Left lung (tissue), 14 donors: ENCODE measurements at places on chromosomes 7 and 10. TPM values are rescaled to one million over a fixed set of nuclear protein-coding genes. Genes with fewer than 3 reads are reported as not detected.

Gene CREB5
- polyA plus RNA-seq = 18.6 TPM

Gene CELF2
- 65.6 TPM for polyA plus RNA-seq

Gene GDF2
- 0.24 TPM for polyA plus RNA-seq

Gene LBX1
- polyA plus RNA-seq = 0.75 TPM

Gene SYT15B
- 9.3 TPM for polyA plus RNA-seq

Gene SUV39H2
- polyA plus RNA-seq = 15.7 TPM

Gene LDB3
- polyA plus RNA-seq = 1.2 TPM

Gene CREM
- 33.8 TPM for polyA plus RNA-seq

Gene HPS1
- 40.1 TPM for polyA plus RNA-seq

Gene TMEM139
- 8.1 TPM for polyA plus RNA-seq

Gene ZNF775
- 5.4 TPM for polyA plus RNA-seq

- DNase-seq = peak; percentile 71
Observed at GRCh38 chr10:63798599-63799498, 277.6 kb downstream of the REEP3 start.

- no peak for DNase-seq
Observed at GRCh38 chr10:29214551-29214950, 74.3 kb upstream of the LYZL1 start.

GRCh38 chr7:117386110-117386706 lies 41.1 kb downstream of the ASZ1 start:
- DNase-seq = no peak

DNA sequence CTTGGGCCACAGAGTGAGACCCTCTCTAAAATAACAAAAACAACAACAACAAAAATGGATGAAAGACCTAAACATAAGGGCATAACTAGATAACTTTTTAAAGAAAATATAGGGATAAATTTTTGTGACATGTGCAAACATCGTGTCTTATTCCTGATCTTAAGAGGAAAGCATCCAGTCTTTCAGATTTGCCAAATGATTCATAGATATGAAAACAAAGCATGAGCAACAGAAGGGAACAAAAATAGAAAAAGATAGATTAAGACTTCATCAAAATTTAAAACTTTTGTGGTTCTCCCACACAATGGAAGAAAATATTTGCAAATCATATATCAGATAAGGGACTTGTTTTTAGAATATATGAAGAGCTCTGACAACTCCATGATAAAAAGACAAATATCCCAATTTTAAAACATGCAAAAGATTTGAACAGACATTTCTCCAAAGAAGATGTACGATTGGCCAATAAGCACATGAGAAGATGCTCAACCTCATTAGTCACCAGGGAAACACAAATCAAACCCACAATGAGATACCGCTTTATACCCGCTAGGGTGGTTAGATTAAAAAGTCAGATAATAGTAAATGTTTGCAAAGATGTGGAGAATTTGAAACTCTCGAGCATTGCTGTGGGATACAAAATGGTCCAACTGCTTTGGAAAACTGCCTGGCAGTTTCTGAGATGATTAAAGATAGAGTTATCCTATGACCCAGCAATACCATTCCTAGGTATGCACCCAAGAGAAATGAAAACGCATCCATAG lies 20.3 kb downstream of the PPIF start:
- DNase-seq = no peak

DNA sequence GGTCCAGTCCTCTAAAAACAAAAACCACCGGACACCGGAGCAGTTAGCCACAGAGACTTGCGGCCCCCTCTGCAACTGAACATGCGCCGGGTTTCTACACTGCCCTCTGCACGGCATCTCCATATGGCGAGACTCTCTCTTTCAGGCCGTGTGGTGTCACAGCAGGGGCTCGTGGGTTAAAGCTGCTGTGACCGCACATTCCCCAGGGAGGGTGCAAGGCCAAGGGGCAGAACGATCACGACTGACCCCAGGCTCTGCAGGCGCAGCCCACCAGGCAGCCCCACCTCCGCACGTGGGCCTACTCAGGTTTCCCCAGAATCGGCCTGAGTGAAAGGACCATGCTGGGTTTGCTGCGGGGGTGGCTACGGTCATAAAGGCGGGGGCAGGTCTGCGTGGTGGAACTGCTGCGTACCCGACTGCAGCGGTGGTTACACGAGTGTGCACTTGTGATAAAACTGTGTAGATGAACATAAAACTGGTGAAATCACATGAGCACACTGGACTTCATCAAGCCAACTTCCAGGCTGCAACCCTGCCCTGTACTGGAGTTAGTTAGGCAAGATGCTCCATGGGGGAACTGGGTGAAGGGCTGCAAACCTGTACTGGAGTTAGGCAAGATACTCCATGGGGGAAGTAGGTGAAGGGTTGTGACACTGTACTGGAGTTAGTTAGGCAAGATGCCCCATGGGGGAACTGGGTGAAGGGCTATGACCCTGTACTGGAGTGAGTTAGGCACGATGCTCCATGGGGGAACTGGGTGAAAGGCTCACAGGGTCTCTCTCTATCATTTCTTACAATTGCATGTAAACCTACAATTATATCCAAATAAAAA lies 81.4 kb upstream of the PPP2R2D start:
- peak; percentile 21 for DNase-seq

DNA sequence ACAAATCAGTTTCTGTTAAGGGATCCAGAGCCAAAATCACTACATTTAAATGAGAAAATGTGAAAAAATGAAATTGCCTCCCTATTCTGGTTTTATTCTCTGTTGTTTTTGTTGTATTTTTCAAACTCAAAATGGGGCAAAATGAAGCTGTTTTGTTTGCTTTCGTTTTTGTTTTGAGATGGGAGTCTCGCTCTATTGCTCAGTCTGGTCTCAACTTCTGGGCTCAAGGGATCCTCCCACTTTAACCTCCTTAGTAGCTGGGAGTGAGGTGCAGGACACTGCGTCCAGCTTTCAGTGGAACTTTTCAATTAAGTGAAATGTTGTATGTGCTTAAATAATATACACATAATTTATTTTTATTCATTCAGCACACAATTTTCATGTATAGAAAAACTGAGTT lies 205.0 kb downstream of the SORCS1 start:
- DNase-seq = no peak

DNA sequence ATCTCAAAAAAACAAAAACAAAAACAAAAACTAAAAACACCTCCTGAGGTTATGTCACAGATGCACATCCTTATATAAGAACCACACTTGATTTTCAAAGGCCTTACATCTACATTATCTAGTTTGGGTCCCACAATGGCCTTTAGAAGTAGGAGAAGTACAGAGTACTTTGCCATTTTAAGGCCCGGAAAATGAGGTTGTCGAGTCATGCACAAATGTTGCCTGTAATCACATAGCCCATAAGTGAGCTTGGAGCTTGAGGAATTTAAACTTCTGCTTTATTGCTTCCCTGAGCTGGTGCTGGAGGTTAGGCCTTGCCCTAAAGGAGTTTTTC lies 9.7 kb upstream of the MKRN1 start:
- DNase-seq = no peak

- no peak for DNase-seq
Observed at GRCh38 chr7:86629-87028, 105.7 kb upstream of the FAM20C start.

DNA sequence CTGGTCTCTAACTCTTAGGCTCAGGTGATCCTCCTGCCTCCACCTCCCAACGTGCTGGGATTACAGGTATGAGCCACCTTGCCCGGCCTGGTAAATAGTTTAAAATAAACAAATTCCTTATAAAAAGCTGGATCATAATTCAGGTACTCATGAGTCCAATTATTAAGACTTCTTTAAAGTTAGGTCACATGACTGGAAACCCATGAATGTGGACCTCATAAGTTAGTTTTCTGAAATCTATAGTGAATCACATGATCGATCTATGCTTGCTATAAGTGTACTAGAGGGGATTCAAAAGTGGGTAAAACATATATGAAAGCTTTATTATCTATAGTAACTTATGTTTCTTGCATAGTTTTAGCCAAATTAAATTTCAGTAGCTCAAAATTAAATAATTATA lies 14.3 kb downstream of the NT5C3A start:
- DNase-seq = no peak

DNA sequence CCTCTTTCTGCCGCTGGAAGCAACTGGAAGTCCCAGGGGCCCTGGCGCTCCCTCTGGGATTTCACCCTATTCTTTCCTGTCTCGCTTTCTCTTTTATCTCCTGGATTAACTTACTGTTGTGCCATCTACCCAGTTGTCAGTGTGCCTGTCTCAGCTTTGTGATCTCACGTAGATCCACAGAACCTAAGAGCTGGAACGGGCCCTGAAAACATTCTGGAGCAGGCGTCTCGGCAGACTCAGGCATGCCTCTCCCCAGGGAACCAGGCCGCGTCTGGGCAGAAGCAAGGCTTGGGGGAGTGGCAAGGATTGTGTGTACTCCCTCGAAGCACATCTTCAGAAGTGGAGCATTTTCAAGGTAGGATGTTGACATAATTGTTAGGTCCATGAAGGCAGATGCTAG lies 87.2 kb downstream of the KCNMA1 start:
- no peak for DNase-seq

GRCh38 chr7:27242555-27243339 lies at the start of gene EVX1:
Gene EVX1 (plus strand): TSS chr7:27242802. CDS start chr7:27243031, 229 bp downstream.
- DNase-seq = no peak

GRCh38 chr7:925601-926000 lies 28.9 kb downstream of the ADAP1 start:
- DNase-seq = peak; percentile 80

GRCh38 chr10:75050149-75050919 lies 61.1 kb upstream of the SAMD8 start:
- DNase-seq = no peak

- no peak for DNase-seq
Observed at GRCh38 chr10:42926843-42927242, 144.2 kb downstream of the BMS1 start.

DNA sequence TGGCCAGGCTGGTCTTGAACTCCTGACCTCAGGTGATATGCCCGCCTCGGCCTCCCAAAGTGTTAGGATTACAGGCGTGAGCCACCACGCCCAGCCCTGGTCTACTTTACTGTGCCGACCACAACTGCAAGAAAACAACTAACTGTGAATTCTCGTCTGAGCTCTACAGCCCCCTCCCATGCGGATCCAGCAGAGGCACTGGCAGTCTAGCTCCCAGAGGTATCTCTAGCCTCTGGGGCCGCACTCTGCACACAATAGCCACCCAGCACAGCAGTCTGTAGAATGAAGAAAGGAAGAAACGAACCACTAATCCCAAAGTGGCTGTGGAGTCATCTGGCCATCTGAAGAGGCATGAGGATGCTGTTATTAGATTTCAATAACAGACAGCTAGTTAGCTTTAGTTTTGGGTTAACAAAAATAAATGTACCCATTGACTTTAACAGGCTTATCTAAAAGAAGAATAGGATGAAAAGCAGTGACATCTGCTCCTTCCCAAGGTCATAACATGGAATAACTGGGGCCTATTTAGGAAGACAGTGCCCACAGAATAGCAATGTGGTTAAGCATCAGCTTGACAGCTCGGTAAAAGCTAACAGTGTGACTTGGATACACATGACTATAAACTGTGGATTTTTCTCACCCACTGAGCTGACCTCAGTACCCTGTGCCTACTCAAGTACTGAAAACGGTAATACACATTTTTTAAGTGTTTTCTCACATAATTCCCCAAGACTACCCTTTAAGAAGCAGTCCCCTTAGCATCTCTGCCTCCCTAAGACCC lies 131.9 kb downstream of the TNS3 start:
- DNase-seq = no peak

GRCh38 chr10:4181621-4182049 lies 396.6 kb upstream of the KLF6 start:
- DNase-seq = no peak

- DNase-seq = peak; percentile 24
Observed at GRCh38 chr10:98242823-98243222, 25.2 kb downstream of the LOXL4 start.

- no peak for DNase-seq
Observed at GRCh38 chr7:77244222-77244934, 44.8 kb upstream of the FGL2 start.

GRCh38 chr7:92425311-92425947 lies 21.9 kb upstream of the GATAD1 start:
- no peak for DNase-seq
